ENCODE measurements at places on chromosomes 5 and 9.
A peak's percentile ranks its signal among the peaks of the same experiment; 100 is the strongest.

- DNase-seq, result no peak
These were observed 22.3 kb downstream of the OBP2B start for GRCh38 chr9:133186736-133187135.

DNA sequence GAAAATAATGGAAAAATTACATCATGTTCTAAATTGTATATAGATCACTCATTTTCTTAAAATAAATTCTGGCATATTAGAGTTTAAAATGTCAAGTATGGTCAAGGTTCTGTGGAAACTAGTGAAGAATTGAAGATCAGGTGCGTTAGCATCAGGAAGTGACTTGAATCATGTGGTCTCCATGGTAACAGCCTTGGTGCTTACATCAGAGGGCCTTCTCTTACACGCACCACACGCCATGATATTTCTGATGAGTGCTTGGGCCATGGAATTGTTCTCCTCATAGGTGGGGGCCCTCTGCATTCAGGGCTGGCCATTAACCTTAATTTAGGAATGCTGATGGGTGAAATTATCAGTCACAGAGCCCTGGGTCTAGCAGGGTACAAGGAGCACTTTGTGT is 288.1 kb upstream of the EFNA5 start:
- DNase-seq, result no peak

DNA sequence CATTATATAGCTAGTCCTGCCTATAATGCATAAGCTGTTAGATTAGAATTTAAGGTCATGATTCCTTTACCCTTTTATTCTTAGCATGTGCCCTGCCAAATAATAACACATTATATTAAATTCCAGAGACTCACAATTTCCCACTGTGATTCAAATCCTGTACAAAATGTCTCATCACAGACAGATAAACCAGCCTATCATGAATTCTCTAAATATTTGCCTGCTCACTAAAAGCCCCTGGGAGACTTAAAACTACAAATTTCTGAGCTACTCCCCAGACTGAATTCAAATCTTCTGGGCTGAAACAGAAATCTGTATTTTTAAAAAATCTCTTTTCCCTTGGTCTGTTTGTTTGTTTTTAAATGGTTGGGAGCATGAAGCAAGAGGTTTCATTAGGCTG is 32.7 kb downstream of the GAPT start:
- DNase-seq, result no peak

DNA sequence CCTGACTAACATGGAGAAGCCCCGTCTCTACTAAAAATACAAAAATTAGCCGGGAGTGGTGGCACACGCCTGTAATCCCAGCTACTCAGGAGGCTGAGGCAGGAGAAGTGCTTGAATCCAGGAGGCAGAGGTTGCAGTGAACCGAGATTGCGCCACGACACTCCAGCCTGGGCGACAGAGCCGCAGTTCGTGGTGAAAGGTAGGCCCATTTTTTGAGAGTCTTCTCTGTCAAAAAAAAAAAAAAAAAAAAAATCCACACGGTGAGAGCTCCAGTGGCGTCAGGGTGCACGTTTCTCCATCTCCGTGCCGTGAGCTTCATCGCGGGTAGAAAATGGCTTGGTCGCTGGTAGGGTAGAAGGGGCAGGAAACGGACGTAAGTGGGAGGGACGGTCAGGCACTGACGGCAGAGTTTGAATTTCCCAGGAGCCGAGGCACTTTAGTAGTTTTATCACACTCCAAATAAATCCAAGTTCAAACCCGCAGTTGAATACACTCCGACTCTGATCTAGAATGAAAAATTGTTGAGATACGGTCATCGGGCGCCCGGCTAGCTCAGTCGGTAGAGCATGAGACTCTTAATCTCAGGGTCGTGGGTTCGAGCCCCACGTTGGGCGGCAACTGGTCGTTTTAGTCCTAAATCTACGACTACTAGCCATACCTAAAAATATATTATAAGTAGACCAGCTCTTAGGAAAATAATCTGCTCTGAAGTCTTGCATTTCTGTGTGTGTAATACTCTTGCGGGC is 2.4 kb upstream of the TRIM7 start:
- DNase-seq, result peak; percentile 96

- no peak for DNase-seq
These were observed 454.4 kb upstream of the ACTBL2 start for GRCh38 chr5:57937025-57937424.

GRCh38 chr5:111559680-111560079 is 47.3 kb upstream of the STARD4 start:
- DNase-seq, result no peak
